ENCODE measurements at places on chromosomes 7 and 10. TPM values are rescaled to one million over a fixed set of nuclear protein-coding genes. Genes with fewer than 3 reads are reported as not detected.
A peak's percentile ranks its signal among the peaks of the same experiment; 100 is the strongest.

The H2BK1 gene
- total RNA-seq: not detected

DNA sequence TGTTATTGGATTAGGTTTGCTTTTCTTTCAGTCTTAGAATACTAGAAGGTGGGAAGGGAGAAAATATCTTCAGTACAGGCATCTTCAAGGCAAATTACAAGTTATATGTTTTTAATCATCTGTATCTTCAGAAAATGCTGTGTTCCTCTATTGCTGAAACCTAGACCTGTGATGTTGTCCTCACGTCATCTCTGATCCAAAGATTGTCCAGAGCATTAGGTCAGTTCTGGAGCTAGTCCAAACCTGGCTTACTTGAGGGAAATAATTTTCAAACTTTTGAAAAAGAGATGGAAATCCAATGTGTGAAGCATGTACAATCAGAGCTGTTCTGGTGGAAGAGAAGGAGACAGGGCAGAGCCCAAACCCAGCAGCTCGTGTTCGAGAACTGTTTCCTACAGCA, 217.3 kb downstream of the ZEB1 start:
- H3K4me1 ChIP-seq: no peaks in the 10 kb centered on the region
- DNase-seq: no peak
- no peaks in the 10 kb centered on the region for H3K36me3 ChIP-seq
- H3K4me3 ChIP-seq: no peak overlapping the region

The TNKS2 gene
- 55.8 TPM for total RNA-seq

The MPLKIP gene
- total RNA-seq: 30.8 TPM

DNA sequence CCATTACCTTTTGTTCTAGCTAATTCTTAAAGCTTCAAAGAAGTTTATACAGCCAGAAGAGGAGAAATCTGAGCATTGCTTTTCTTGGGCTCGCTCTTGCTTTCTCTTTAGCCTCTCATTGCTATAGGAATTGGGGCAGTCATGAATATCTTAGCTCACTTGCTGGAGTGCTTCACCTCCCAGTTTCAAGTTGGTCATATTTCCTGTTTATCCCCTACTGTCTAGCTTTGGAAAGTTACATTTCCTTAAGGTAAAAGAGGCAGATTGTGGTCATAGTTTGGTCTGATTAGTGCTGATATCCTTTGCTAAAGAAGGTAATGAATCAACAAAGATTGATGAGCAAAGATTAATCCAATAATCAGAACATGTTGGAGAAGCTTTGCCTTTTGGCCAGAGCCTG, 77.7 kb upstream of the GLI3 start:
- peaks cover 12% of the 10 kb centered on the region for H3K27me3 ChIP-seq
- no peak overlapping the region for H3K27ac ChIP-seq
- no peaks in the 10 kb centered on the region for H3K36me3 ChIP-seq
- peak overlapping the region; percentile 38 for H3K4me3 ChIP-seq
- peaks cover 14% of the 10 kb centered on the region for H3K4me1 ChIP-seq
- DNase-seq: peak; percentile 29

GRCh38 chr10:75531571-75532031, 100.2 kb downstream of the LRMDA start:
- H3K4me1 ChIP-seq: peaks cover 21% of the 10 kb centered on the region
- H3K27me3 ChIP-seq: no peaks in the 10 kb centered on the region
- DNase-seq: peak; percentile 53

DNA sequence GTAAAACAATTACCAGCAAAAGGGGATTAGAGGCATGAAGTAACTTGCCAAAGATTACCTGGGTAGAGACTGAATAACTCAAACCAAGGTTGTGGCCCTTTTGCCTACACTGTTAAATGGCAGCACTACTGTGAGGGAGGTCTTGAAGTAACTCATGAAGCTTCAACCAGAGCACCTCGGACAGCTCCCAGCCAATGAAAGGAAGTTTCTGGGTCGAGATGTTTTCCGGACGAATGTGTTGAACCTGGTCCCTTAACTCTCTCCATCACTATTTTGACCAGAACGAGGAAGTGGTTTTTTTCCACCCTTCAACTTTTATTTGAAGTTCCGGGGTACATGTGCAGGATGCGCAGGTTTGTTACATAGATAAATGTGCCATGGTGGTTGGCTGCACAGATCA, 133.6 kb upstream of the PRKCQ start:
- DNase-seq: no peak
- no peaks in the 10 kb centered on the region for H3K36me3 ChIP-seq
- H3K27ac ChIP-seq: no peak overlapping the region
- H3K4me1 ChIP-seq: no peaks in the 10 kb centered on the region
- H3K27me3 ChIP-seq: peaks cover 9% of the 10 kb centered on the region

- DNase-seq: no peak
- H3K4me1 ChIP-seq: no peaks in the 10 kb centered on the region
- H3K27me3 ChIP-seq: no peaks in the 10 kb centered on the region
Observed at GRCh38 chr7:5063698-5064097, 18.0 kb downstream of the RBAK start.

Measured in astrocyte (in vitro differentiated cells and primary cell).